RCC 7860 (cell line): ENCODE measurements at places on chromosomes 5 and 9.

GRCh38 chr5:88873447-88873846, 9.5 kb downstream of the MEF2C start:
- DNase-seq = no peak

- peak; percentile 50 for DNase-seq
These were observed 702 bp downstream of the CDC20B start for GRCh38 chr5:55172051-55172899.

DNA sequence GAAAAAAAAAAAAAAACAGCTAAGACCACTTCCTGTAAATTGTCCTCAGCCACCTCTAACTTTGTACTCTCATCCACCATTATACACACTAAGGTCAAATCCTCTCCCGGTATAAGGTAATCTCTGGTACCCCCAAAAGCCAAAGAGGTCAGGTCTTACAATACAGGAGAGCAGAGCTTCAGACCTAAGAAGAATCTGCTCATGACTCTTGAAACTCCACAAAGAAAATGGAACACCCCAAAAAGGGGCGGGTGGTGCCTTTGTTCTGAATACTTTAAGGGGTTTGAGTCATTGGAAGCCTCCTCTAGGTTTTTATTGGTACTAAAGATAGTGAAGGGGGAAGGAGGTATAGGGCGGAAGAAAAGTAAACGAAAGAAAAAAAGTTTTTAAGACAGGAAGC, 69.8 kb downstream of the COL15A1 start:
- DNase-seq = no peak

DNA sequence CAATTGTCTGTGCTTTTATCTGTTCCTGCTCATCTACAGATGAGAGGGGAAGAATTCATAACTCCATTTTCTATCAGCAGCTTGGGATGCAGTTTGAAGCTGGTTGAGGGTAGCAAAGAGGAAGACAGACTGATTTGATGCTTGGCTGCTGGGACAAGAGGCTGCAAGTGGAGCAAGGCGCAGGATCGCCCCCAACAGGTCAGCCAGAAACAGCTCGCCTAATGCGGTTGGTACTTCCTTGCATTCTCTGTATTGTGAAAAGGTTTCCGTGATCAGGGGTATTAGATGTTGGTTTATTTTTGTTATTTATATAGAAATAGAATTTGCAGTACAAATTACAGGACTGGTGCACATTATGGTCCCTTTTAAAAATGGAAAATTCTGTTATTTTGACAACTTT, 40.6 kb downstream of the ZNF883 start:
- DNase-seq = no peak

- DNase-seq = no peak
These were observed 61.2 kb downstream of the MRPS30 start for GRCh38 chr5:44869928-44870327.

GRCh38 chr5:149379177-149379761, at the start of gene IL17B:
IL17B (minus strand) TSS chr5:149379292; CDS start chr5:149379225, 67 bp downstream.
- no peak for DNase-seq

DNA sequence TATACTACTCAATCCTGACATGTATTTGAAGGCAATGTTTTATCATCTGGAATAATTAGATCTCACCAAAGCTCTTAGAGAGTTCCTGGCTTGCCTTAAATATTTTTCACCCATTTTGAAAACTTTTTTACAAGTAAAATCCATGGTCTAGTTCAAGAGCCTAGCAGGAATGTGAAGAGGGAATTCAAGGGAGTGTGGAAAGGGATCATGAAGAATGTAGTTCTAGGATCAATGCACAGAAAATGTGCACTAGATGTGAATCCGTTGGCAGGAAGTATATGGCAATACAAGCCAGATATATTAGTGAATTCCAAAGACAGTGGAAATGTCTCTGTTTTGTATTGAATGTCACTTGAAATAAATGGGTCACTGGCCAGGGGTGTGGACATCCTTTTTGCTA, 167.9 kb upstream of the MOCS2 start:
- DNase-seq = no peak

GRCh38 chr9:15371448-15371845, 51.2 kb upstream of the SNAPC3 start:
- no peak for DNase-seq

DNA sequence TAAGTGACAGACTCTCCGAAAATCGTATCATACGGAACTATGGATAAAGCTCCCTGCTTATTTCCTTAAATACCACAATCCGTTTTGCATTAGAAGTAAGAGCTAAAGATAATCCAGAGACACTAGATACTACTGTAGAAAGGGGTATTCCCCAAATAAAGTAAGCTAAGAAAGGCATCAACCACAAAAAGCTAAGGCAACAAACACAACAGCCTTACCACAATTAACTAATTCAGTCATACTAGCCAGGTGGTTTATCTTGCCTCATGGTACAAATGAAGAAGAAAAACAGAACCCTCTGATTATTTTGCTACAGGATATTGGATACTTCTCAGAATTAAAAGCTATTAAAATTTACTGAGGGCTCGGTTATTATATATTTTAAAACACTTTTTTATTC, 14.1 kb downstream of the ERP44 start:
- DNase-seq = no peak

DNA sequence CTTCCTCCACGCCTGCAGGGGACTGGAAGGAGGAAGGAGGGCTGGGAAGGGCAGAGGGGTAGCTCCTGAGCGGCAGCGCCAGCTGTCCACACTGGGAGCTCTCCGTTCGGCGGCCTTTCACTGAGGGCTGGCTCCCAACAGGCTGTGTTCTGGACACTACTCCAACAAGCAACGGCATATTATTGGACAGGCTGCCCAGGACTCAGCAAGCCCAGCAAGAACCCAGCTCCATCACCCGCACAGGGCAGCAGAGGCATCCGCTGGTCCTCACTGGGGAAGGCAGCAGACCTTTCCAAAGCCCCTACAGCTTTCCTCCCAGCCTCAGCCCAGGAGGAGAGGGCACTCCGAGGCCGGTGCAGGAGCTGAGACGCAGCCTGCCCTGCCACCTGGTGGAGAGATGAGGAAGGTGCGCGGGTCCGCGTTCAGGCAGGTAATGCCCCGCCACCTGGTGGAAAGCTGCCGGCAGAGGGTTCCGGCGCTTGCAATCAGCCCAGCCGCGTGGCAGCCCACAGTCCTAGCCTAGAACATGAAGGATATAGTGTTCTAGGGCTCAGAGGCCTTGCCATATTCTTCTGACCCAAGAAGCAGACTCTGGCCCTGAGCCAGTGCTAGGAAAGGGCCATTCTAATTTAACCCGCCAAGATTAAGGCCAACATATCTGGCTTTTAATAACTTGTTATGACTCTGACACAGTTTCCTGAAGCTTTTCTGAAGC, 74.4 kb downstream of the NRG2 start:
- peak; percentile 66 for DNase-seq

DNA sequence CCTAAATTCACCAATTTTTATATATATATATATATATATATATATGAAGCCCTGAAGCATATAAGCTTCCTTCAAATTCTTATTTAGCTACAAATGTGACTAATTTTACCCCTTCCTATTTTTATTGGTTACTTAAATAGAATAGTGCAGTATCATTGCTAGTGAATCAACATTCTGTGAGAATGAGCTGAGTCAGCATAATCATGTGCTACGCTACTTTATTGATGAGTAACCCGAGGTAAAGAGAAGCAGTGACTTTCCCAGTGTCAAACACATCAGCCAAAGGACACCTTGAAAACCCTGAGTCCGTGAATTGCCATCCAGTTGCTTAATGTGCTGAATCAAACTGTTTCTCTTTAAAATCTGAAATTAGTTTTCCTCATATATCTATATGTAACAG, 546.2 kb downstream of the DMRTA1 start:
- no peak for DNase-seq

DNA sequence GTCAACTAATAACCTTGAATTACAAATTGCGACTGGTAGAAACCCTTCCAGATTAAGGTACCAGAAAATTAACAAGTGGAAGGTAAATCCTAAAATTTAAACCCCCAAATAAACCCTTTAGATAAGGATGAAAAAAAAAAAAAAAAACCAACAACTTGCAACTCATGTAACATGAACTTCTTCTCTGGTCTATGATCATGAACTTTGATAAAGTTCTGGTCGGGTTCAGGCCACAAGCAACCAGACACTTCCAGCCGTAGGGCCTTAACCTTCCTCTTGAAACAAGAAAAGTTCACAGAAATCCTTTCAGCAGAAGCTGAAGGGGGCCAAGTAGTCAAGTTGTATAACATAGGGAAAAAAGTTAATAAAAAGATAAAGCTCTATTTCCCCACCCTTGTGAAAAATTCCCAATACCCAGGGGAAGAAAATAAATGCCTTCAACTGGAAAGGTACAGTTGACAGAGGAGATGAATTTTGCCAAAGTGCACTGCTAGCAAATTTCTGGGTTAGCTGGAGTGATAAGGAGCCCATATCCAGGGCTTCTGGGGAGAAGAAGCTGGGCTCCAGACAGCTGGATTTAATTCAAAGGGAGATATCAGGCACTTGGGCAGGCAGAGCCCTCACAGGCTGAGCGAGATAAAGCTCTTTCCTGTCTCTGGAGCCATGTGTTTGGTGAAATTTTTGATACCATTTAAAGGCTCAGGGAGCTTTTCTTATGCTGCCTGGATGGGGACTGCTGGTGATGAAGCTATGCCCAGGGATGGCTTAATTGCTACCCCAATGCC, 234.2 kb upstream of the PANK3 start:
- no peak for DNase-seq

GRCh38 chr9:127049044-127049443, 73.4 kb downstream of the ANGPTL2 start:
- DNase-seq = peak; percentile 65

DNA sequence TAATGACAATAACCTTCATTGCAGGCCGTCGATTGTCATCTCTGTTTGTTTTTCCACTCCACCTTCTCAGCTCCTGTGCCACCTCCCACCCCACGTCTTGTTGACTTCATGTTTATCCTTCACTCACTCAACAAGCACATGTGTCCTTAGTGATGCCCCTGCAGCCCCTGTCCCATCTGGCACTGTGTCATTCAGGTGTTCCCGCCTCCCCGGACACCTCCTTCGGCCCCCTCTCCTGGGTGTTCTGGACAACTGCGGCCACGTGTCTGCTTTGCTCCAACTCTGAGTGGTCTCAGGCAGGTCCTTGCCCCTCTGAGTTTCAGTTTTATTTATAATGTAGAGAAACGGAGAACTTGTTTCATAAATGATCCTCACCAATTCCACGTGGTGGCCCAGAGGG, 91.0 kb upstream of the COL5A1 start:
- no peak for DNase-seq
